K562 (cell line): ENCODE measurements at places on chromosomes 2 and 18. TPM values are rescaled to one million over a fixed set of nuclear protein-coding genes. Genes with fewer than 3 reads are reported as not detected.

The DYSF gene
- 0.23 and 0.26 TPM in 2 replicates for polyA plus RNA-seq

The PSMA8 gene
- polyA plus RNA-seq, result not detected in 2 replicates

The TNFAIP6 gene
- not detected in 2 replicates for polyA plus RNA-seq

The MARCO gene
- polyA plus RNA-seq, result not detected in 2 replicates
